ENCODE measurements at places on chromosomes 12 and 14.

- DNase-seq: no peak
Observed at GRCh38 chr12:70982286-70982685, 61.7 kb upstream of the PTPRR start.

DNA sequence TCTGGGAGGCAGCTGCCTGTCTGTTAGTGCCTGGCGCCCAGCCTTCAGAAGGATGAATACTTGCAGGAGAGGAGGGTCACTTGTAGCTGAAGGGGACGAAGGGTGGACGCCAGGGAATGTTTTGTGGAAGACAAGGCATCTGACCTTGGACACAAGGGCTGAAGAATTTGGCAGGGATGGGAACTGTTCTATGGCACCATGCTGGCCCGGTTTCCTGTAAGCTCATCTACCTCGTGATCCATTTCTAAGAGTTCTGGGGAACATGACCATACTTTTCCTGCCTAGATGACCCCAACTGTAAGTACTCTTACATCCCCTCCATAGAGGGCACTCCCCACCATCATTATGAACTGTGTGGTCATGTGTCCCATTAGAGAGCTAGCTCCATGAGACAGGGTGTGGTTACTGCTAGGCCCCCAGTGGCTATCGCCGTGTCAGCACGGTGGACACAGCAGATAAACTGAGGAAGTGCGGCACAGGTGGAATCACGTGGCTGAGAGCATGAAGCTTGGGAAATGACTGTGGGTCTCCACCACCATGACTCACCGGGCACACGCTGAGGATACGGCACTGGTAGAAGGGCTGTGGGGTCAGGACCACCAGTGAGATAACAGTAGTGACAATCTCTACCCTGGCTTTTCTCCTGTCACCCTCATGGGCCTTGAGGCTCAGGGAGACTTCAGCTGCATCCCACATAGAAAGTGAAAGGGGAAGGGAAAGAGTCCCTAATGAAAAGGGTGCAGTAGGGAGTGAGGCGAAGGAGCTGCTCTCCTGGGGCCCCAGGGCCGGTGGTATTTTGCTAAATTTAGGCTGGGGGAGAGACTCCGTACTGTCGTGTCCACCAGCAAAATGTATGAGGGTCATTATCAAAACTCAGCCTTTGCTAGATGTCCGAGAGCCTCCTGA is 252.6 kb downstream of the FOXN3 start:
- no peak for DNase-seq

DNA sequence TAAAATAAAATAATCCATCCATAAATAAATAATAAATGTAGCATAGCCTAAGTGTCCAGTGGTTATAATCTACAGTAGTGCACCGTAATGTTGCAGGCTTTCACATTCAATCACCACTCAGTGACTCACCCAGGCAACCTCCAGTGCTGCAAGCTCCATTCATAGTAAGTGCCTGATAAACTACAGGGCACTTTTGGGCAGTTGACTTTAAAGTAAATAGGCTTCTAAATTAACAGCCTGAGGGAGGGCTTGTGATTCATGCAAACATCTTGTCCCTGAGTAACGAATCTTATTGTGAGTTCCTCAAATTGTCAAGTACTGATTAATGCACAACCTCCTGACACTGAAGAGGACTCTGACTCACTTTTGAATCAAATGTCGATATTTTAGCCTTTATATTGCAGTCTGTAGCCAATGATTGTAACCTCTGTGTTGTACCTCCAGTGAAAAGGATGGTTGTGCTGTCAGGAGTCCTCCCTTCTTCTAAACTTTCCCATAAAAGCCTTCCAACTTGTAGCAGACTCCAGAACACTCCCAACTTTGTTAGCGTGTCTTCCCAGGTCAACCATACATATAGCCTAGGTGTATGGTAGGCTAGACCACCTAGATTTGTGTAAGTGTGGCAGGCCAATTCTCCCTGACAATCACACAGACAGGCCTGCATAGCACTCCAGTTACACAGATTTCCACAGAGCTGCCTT is 55.0 kb upstream of the BICD1 start:
- DNase-seq: no peak

DNA sequence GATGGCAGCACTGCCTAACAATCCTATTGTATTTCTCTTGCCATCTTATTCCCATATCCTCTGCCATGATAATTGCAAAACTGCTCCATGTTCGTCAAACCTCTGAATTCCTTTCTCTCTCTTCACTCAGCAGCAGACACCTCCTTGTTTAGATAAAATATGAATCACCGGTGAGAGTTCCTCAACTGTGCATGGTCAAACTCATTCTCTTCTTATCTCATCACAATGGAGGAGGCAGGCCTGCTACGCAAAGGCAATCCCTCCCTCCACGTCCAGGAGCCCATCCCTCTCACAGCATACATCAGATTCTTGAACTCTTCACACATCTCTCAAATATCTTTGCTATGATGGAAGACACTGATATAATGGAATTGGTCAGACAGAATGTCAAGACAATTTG is 90.1 kb upstream of the DAAM1 start:
- no peak for DNase-seq

DNA sequence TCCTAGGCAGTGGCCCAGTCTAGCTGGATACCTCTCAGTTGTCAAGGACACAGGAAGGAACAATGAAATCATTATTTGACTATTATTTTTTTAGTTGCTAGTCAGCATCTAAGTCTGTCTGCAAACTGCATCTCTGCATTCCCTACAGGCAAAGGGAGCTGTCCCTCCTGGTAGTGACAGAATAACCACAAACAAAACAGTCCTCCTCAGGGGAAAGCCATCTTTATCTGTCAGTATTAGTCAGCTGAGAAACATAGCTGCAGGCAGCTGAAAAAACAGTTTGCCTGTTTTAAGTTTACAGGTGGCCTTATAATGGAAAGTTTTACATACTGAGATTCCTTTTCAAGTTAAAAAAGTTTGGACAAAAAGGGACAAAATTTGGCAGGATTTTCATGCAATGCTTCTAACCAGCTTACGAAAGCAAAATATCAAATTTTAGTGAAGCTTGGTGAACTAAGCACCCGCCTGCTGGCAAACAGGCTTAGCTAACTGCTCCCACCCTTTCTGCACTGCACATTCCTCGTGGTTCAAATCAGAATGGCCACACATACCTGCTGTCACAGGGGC is 29.5 kb downstream of the SLC25A21 start:
- no peak for DNase-seq

- no peak for DNase-seq
Observed at GRCh38 chr12:104544836-104545235, 88.1 kb downstream of the CHST11 start.

- DNase-seq: no peak
Observed at GRCh38 chr12:11980115-11980514, 90.6 kb upstream of the BCL2L14 start.

DNA sequence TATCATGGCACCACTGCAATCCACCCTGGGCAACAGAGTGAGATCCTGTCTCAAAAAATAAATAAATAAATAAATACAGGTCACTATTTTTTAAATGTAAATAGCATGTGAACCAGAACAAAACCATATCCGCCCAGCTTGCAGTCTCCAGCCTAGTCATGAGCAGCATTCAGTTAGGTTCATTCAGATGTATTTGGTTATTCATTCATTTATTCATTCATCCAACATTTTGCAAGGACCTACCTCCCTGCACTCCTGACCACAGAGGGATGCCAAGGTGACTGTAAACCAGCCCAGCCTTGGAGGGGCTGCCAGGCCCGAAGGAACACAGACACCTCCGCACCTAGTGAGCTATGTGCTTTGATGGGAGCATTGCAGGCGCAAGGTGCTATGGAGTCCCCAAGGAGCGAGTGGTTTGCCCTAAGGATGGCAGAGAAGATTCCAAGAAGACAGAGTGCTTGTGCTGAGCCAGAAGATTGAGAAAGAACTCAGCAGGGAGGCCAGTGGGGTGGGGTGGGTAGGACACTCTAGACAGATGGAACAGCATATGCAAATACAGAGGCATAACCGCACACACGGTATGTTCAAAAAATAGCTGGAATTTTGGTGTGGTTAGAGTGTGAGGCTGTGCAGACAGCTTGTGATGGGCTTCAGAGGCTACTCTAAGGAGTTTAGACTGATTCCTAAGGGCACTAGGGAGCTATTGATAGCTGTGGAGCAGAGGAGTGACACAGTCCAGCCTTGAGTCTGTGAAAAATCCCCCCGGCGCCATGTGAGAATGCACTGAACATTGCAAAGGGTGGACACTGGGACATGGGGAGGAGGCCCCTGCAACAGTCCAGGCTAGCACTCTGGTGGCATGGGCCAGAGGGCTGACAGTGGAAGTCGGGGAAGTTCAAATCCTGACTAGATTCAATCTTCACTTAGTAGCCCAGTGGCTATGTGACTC is 11.7 kb downstream of the DTX1 start:
- no peak for DNase-seq
